ENCODE measurements at places on chromosomes 11 and 22. TPM values are rescaled to one million over a fixed set of nuclear protein-coding genes. Genes with fewer than 3 reads are reported as not detected.

GRCh38 chr22:17783312-17783711 lies 9.0 kb upstream of the BID start:
- peaks cover 3% of the 10 kb centered on the region for H3K36me3 ChIP-seq
- H3K4me3 ChIP-seq: no peak overlapping the region
- no peaks in the 10 kb centered on the region for H3K27me3 ChIP-seq
- no peak for DNase-seq
- H3K4me1 ChIP-seq: peaks cover 41% of the 10 kb centered on the region

DNA sequence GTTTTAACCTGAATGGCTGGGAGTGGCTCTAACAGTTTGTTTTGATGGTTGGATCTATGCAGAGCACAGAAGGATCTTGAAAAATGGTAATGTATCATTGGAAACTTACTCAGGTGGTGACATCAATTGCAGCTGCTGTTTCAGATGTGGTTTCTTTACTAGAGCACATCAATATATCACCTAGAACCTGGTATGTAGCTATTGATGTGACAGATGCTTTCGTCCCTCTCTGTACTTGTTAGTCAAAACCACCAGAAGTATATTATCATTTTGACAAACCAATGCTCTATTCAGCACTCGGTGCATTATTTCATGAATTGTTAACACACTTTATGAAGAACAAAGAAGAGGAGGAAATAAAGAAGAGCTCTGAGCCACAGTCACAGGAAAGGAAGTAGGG lies 26.6 kb upstream of the SCN3B start:
- DNase-seq: no peak
- no peaks in the 10 kb centered on the region for H3K27me3 ChIP-seq
- peaks cover 2% of the 10 kb centered on the region for H3K4me1 ChIP-seq
- no peak overlapping the region for H3K27ac ChIP-seq
- H3K36me3 ChIP-seq: no peaks in the 10 kb centered on the region

DNA sequence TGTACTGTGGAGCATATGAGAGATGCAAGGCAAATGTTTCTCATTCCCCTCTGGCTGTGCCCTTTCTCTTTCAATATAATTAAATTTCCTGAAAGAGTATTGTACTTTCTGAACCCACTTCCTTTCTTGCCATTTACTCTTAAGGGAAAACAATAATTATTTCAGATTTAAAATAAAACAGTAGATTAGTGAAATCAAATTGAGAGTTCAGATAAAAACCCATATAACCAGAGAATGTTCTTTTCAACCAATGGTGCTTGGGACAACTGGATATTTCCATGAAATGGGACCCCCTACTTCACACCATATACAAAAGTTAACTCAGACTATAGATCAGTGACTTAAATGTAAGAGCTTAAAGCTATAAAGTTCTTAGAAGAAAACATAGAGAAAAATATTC lies 26.1 kb upstream of the DLAT start:
- no peak overlapping the region for H3K27ac ChIP-seq
- H3K36me3 ChIP-seq: peaks cover 29% of the 10 kb centered on the region
- no peaks in the 10 kb centered on the region for H3K27me3 ChIP-seq
- DNase-seq: no peak
- H3K4me3 ChIP-seq: no peak overlapping the region

DNA sequence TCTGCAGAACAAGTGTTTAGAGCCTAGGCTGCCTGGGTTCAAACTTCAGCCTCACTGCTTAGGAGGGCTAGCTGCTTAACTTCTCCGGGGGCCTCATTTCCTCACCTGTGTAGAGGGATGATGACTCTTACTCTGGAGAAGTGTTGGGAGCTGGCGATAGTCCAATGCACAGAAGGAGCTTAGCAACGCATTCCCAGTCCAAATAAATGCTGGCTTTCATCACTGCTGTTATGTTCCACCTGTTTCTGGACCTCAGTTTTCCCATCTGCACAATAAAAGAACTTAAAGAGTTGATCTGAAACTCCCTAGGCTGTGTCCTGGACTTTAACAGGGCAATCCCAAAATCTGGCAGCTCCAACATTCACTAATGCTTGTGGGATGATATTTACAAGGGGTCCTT lies 337.8 kb downstream of the MIAT start:
- peaks cover 23% of the 10 kb centered on the region for H3K4me1 ChIP-seq
- no peak overlapping the region for H3K27ac ChIP-seq
- H3K4me3 ChIP-seq: no peak overlapping the region
- peak; percentile 85 for DNase-seq

DNA sequence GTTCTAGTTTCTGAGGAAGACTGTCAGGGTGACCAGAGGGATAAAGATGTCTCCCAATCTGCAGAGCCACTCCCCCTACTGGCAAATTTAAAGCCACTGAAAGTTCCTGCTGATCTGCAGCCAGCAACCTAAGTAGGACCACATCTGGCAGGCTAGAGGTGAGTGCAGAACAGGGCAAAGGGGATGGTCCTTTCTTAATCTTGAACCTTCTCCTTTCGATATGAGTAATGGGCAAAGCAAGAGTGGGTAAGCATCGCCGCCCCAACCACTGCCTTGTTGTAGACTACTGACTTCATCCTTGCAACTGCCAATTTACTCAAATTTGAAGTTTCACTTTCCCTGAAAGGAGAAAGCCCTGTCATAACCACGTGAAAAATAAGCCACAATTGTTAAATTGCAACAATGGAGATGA lies 30.7 kb downstream of the SCUBE2 start:
- DNase-seq: no peak
- H3K4me3 ChIP-seq: no peak overlapping the region
- H3K27me3 ChIP-seq: no peaks in the 10 kb centered on the region
- H3K27ac ChIP-seq: no peak overlapping the region
- peaks cover 9% of the 10 kb centered on the region for H3K4me1 ChIP-seq

DNA sequence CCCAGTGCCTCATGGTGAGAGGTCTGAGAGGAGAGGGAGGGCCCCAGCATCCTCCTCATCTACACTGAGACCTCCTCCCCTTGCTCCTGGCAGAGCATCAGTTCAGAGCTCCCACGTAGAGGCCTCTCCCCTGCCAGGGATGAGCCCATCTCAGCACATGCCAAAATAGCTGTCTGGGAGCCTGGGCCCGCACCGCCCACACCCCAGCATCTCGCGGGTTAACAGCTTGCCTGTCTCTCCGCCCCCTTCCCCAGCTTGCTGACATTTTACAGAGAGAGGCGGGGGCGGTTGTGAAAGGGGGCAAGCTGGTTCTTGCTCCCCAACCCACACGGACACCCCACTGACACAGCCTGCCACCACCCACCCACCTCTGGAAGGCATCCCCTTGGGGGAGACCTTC lies 6.4 kb downstream of the DGKZ start:
- H3K36me3 ChIP-seq: peaks cover 34% of the 10 kb centered on the region
- H3K4me1 ChIP-seq: peaks cover 39% of the 10 kb centered on the region
- H3K27ac ChIP-seq: no peak overlapping the region
- no peak overlapping the region for H3K4me3 ChIP-seq
- no peak for DNase-seq
- no peaks in the 10 kb centered on the region for H3K27me3 ChIP-seq

GRCh38 chr22:32204856-32205722 lies at the start of gene RFPL2:
TSS of gene RFPL2 (minus strand) at chr22:32205073. CDS start at chr22:32202451, 2,622 bp downstream.
- H3K4me1 ChIP-seq: peaks cover 7% of the 10 kb centered on the region
- no peak within 1 kb of the TSS for H3K4me3 ChIP-seq
- DNase-seq: no peak
- H3K27ac ChIP-seq: no peak within 1 kb of the TSS
- peaks cover 39% of the 10 kb centered on the region for H3K27me3 ChIP-seq

Gene MUC5AC
- not detected for total RNA-seq

DNA sequence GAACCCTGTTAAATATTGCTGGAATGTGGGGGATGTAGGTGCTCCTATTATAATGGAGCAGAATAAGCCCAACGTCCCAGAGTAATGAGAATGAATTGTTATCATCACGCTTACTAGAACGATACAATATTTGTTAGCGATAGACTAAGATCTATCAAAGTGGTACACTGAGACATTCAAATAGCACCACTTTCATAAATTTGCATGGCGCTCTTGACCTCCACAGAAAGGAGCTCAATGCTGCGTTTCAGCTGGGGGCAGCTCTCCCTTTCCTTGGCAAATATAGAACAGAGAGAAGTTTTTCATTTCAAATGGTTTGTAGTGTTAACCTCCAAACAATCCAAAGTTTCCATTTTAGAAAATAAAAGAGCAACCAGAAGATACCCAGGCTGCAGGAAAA lies 38.2 kb upstream of the BLID start:
- peaks cover 13% of the 10 kb centered on the region for H3K4me1 ChIP-seq
- H3K36me3 ChIP-seq: no peaks in the 10 kb centered on the region
- DNase-seq: no peak
- no peak overlapping the region for H3K27ac ChIP-seq

DNA sequence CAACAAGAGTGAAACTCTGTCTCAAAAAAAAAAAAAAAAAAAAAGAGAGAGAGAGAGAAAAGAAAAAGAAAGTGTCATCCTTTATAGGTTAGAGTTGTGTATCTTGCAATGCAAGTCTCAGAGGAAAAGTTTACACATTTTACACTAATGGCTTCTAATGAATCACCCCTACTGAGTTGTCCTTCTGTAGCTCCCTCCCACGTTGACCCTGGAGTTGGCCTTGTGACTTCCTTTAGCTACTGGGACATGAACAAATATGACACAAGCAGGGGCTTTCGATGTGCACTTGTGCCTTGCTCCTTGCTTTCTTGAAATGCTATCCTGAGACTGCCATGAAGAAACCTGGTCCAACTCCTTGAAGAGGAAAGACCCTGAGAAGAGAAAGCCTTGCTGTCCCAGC lies 2.4 kb upstream of the SMCO4 start:
- DNase-seq: no peak
- H3K36me3 ChIP-seq: no peaks in the 10 kb centered on the region
- peaks cover 10% of the 10 kb centered on the region for H3K4me1 ChIP-seq
- no peak overlapping the region for H3K27ac ChIP-seq
